Amniotic epithelial cell (primary cell): ENCODE measurements at places on chromosomes 6 and 20.

- peak; percentile 83 for DNase-seq
These were observed 44.8 kb downstream of the RIPOR3 start for GRCh38 chr20:50646483-50646996.

DNA sequence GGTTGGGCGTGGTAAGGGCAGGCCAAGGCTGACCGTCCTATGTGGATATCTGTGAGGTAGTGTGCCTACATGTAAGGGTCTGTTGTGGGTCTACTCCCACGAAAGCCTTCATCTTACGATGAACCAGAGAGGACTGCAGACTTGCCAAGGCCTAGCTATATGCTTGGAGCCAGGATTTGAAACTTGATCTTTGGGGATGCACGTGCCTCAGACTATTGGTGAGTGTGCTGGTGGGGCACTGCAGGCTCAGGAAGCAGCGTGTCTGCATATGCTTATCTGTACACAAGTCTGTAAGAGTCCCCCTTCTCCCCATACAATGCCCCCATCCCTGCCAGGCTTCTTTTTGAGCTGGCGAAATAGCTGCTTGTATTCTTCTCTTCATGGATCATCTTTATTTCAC is 17.9 kb downstream of the PLCG1 start:
- DNase-seq = no peak

DNA sequence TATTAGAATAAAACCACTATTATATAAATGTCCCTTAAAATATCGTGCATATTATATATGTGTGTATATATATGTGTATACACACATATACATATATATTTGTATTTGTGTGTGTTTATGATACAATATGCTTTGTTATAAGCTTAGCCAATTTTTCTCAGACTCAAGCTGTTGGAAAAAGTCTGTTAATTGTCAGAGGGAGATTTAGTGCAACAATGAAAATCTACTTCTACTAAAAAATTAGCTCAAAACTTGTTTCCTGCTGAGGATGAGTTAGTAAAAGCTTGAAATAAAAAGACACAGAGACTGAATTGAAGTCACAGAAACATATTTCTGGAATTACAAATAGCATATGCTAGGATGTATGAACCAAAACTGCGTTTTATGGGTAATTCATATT is 79.4 kb downstream of the ADGRG6 start:
- DNase-seq = no peak

DNA sequence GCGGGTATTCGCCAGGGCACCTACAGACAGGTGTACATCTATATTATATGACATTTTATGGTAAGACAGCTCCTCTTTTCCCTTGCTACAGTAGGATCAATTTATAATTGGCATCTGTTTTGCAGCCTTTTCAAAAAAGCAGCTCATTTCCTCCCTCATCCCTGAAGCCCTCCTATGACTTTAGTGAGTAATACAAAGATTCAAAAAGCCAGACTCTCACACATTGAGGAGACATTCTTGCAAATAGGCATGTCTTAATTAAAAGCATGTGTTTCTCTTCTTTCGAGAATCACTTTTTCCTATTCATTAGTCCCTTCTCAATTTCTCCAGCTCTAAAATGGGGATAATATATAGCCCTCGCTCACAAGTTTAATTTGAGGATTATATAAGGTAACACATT is 283.4 kb downstream of the TBC1D7 start:
- no peak for DNase-seq

- no peak for DNase-seq
These were observed 24.6 kb upstream of the ZNF133 start for GRCh38 chr20:18263723-18264122.

DNA sequence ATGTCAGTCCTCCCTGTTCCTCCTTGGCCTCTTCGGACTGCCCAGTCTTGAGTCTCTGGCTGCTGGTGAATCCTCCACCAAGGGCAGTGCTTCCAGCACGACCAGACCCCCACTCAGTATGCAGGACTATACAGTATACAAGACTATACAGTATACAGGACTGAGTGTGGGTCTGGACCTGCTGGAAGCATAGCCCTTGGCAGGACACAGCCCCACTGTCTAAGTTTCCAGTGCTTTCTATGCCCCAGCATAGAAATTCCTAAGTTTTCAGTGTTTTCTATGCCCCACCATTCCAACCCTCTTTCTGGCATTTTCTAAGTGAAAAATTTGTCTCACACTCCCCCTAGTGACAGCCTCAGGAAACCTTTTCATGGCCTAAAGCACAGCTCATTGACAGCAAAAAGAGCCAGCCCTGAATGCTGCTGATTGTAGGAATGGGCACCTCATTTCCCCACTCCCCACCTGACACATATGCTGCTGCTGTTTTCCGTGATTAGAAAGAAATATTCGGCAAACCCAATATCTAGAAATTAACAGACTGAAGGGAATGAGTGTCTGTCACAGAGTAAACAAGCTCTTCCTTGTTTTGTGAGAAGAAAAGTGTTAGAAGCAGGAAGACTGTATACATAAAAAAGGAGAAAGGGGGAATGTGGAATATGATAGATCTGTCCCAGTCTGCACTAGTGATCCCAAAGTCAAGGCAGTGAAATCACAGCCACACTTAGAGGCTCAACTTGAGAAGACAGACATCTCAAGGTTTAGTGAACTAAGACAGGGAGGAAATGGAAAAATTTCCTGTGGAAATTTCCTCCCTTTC is 206.9 kb downstream of the IBTK start:
- DNase-seq = peak; percentile 65

DNA sequence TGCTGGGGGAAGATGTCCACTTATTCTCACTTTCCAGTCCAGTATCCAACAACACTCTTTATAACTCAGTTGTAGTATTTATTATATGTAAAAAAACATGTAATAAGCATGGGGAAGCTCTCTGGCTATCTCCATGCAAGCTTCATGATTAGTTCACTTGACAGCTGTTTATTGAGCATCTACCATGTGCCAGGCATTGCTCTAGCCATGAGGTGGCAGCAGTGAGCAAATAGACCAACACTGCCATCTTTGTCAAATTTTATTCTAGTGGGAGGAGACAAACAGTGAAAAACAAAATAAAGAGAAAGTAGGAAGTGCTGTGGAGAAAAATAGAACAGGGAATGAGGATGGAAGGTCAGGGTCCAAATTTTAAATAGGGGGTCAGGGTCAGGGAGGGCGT is 131.8 kb downstream of the CFAP61 start:
- DNase-seq = no peak

GRCh38 chr6:140271759-140272377 is 897.4 kb upstream of the CITED2 start:
- DNase-seq = no peak

DNA sequence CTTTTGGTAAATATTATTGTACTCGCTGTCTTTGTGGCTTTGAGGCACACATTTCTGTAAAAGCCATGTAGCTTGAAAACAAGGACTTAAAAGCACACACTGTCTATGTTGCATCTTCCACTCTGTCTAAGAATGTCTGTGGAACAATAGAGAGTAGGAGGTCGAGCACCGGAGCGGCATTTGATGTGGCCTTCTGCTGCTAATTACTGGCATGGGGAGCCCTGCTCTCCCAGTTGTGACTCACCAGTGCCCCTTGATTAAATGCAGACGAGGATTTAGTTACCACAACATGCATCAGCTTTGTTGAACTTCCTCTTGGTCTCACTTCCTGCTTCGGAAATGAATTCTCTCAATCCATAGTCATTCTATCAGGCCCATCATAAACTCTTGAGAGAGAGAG is 680.7 kb upstream of the SLC35B3 start:
- peak; percentile 12 for DNase-seq

- no peak for DNase-seq
These were observed 1668.6 kb downstream of the GRIK2 start for GRCh38 chr6:103062136-103062535.

GRCh38 chr20:41183391-41183790 is 46.0 kb downstream of the PLCG1 start:
- DNase-seq = no peak

GRCh38 chr6:41494212-41495110 is 51.7 kb upstream of the FOXP4 start:
- DNase-seq = peak; percentile 38

DNA sequence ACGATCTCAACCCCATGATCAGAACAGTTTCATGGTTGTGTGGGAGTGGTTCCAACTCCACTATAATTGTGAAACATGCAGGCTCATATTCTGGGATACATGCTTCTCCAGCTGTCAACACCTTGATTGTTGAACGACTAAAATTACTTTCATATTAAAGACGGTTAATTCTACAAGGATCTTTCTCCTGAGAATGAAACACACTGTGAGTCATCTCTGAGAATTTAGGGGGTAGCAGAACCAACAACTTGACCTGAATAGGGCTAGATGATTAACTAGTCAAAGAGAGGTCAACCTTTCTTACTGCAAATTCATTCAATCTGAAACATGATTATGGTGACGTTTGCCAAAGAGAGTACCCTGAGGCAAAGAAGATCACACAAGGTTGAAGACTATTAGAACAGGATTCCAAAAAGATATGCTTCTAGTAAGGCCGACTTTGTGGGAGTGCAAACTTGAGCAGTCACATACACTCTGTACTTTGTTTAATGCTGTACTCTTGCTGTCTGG is 175.2 kb upstream of the CITED2 start:
- no peak for DNase-seq

DNA sequence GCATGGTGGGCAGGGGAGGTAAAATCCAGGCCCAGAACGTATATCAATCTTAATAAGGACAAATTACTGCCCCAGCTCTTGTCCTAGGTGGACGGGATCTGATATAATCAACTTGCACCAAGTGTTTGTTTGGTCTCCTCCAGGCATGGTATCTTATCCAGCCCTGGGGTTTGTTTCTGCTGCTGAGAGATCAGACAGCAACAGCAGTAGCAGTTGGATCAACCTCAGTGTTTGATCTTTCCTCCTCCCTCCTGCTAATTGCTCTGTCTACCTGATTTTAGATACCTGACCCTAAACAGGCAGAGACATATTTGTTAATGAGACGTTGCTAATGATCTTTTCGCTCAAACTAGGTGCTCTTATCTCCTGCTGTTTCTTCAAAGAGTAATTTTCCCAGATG is 100.4 kb upstream of the BACH2 start:
- no peak for DNase-seq

DNA sequence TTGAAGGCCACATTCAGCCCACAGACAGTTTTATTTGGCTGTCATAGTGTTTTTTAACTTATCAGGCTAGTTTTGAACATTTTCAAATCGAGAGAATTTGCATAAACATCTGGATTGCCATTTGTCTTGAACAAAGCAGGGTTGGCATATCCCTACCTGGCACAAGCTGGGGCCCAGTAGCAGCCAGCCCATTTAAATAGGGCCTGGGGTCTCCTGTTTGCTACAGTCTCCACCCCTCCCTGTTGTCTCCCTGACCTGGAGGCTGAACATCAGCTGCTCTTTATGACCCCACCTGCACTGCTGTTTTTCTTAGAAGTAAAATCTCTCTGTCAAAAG is 10.5 kb downstream of the BCAS4 start:
- DNase-seq = no peak
